Natural killer cell (primary cell): ENCODE measurements at places on chromosomes 3 and 15. TPM values are rescaled to one million over a fixed set of nuclear protein-coding genes. Genes with fewer than 3 reads are reported as not detected.

- no peak overlapping the region for H3K4me3 ChIP-seq
- no peak for DNase-seq
- no peak overlapping the region for H3K27ac ChIP-seq
- peaks cover 5% of the 10 kb centered on the region for H3K36me3 ChIP-seq
- no peaks in the 10 kb centered on the region for H3K27me3 ChIP-seq
Measured at GRCh38 chr15:77282333-77282732, 137.6 kb downstream of the PEAK1 start.

DNA sequence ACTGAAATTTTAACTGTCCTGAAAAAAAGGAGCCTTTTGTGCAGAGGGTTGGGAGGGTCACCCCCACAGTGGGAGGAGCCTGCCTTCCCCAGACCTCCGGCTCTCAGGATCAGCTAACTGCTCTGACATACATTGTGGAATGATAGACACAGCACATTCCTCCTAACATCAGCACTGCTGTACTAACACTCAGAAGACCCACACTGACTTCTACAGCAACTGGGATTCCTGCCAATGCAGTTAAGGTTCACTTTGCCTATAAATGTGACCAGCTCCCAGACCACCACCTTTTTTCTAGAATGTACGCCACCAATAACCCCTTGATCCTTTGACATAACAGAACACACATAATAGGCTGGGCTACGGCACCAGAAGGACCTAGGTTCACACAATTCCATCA lies 3.2 kb downstream of the CPEB1 start:
- H3K4me1 ChIP-seq, result peaks cover 17% of the 10 kb centered on the region
- H3K27me3 ChIP-seq, result peaks cover 35% of the 10 kb centered on the region
- H3K36me3 ChIP-seq, result no peaks in the 10 kb centered on the region
- no peak overlapping the region for H3K4me3 ChIP-seq

- no peak overlapping the region for H3K27ac ChIP-seq
- H3K27me3 ChIP-seq, result no peaks in the 10 kb centered on the region
- H3K4me1 ChIP-seq, result no peaks in the 10 kb centered on the region
- no peak overlapping the region for H3K4me3 ChIP-seq
- DNase-seq, result no peak
Measured at GRCh38 chr3:54641226-54642014, 286.4 kb downstream of the LRTM1 start.

GRCh38 chr3:167829071-167829470 lies 93.5 kb downstream of the SERPINI1 start:
- H3K27me3 ChIP-seq, result no peaks in the 10 kb centered on the region
- H3K27ac ChIP-seq, result no peak overlapping the region
- no peaks in the 10 kb centered on the region for H3K36me3 ChIP-seq
- H3K4me1 ChIP-seq, result no peaks in the 10 kb centered on the region

Gene CHRM5
- not detected for total RNA-seq

Gene CFAP100
- total RNA-seq, result not detected
